Chondrocyte (in vitro differentiated cells): ENCODE measurements at places on chromosomes 12 and 14. TPM values are rescaled to one million over a fixed set of nuclear protein-coding genes. Genes with fewer than 3 reads are reported as not detected.

GRCh38 chr12:496736-497135, 37.0 kb downstream of the B4GALNT3 start:
- no peak overlapping the region for H3K27ac ChIP-seq
- H3K27me3 ChIP-seq = peaks cover 17% of the 10 kb centered on the region
- peaks cover 5% of the 10 kb centered on the region for H3K36me3 ChIP-seq
- no peak for DNase-seq
- H3K4me3 ChIP-seq = no peak overlapping the region
- no peaks in the 10 kb centered on the region for H3K4me1 ChIP-seq

DNA sequence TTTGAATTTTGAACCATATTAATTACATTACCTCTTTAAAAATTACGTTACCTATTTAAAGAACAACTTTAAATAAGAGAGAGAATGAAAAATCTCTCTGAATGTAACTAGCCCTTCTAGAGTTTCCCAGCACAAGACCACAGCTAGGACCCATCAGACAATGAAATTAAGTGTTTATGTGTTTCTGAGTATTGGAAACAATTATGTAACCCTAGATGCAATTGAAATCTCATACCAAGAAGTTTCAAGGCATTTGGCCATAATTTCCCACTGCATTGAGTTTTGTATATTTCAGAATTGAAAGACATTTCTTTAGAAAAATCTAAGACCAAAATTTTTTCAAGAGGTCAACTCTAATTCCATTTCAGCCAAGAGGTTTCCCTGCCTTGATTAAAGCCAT, 47.1 kb downstream of the SERPINA3 start:
- no peak overlapping the region for H3K4me3 ChIP-seq
- H3K36me3 ChIP-seq = no peaks in the 10 kb centered on the region
- no peak for DNase-seq
- H3K27ac ChIP-seq = no peak overlapping the region
- H3K4me1 ChIP-seq = peaks cover 2% of the 10 kb centered on the region
- H3K27me3 ChIP-seq = peaks cover 2% of the 10 kb centered on the region

DNA sequence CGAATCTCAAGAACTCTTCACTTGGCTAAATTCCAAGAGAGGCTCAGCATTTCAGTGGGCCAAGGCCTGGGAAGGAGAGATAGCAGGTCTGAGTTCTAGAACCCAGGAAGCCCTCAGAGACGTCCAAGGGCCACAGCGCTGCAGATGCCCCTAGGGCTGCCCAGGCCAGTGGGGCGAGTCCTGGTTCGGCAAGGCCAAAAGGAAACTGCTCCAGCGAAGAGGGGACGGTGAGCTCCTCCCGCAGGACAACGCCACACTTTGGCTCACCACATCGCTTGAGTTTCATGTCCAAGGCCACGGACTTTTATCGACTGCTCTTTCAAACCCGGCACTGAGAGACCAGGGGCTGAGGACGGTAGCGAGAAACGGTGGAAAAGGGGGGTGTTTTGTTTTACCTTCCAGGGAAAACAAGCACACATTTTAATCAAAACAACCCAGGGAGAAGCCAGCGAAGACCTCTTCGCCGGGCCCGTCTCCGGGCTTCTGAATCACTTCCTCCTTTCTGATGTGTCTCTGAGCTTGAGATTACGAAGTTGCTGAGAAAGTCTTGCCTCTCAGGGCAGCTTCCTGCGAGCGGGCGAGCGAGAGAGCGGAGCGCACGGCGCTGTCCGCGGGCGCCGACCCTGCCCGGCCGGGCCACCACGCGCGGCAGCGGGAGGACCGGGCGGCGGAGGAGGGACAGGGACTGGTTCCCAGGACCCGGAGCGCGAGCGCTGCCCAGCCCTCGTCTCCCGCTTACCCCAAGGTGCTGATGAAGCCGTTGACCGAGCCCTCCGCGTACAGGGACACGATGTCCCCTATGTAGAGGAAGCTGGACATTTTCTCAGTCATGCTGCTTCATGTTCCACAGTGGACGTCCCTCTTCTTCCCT, 808 bp downstream of the ITPR2 start:
- H3K27ac ChIP-seq = peak overlapping the region; percentile 100
- peak overlapping the region; percentile 98 for H3K4me3 ChIP-seq
- no peak for DNase-seq
- no peaks in the 10 kb centered on the region for H3K27me3 ChIP-seq
- H3K36me3 ChIP-seq = no peaks in the 10 kb centered on the region

GRCh38 chr12:62435303-62436163, 31.1 kb upstream of the MON2 start:
- no peaks in the 10 kb centered on the region for H3K36me3 ChIP-seq
- peaks cover 16% of the 10 kb centered on the region for H3K4me1 ChIP-seq
- peaks cover 29% of the 10 kb centered on the region for H3K27me3 ChIP-seq
- no peak overlapping the region for H3K27ac ChIP-seq

Gene PRIMA1
- total RNA-seq = not detected in 3 replicates

DNA sequence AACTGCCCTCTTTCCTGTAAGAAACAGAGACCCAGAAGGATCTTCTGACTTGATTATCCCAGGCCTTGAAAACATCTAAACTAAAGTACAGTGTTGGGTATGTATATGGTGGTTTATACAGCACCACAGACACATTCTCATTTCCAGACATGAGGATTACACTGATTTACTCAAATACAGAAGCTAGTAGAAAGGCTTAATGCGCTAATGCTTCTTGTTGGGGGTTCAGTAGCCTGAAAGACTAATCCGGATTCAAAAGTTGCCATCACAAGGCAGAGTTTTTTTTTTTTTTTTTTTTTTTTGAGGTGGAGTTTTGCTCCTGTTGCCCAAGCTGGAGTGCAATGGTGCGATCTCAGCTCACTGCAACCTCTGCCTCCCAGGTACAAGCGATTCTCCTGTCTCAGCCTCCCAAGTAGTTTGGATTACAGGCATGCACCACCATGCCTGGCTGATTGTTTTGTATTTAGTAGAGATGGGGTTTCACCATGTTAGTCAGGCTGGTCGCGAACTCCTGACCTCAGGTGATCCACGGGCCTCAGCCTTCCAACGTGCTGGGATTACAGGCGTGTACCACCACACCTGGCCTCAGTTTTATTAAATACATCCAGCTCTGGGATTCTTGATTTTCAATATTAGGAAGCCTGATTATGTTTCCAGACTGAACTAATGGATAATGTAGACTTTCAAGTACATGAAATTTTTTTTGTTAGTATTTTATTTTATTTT, 46.3 kb upstream of the HECTD1 start:
- no peaks in the 10 kb centered on the region for H3K36me3 ChIP-seq
- H3K4me1 ChIP-seq = no peaks in the 10 kb centered on the region
- no peak for DNase-seq
- no peak overlapping the region for H3K4me3 ChIP-seq

Gene LTBP2
- total RNA-seq = 210 to 446 TPM (median 215 TPM) in 3 replicates

Gene MANSC4
- total RNA-seq = not detected in 3 replicates

DNA sequence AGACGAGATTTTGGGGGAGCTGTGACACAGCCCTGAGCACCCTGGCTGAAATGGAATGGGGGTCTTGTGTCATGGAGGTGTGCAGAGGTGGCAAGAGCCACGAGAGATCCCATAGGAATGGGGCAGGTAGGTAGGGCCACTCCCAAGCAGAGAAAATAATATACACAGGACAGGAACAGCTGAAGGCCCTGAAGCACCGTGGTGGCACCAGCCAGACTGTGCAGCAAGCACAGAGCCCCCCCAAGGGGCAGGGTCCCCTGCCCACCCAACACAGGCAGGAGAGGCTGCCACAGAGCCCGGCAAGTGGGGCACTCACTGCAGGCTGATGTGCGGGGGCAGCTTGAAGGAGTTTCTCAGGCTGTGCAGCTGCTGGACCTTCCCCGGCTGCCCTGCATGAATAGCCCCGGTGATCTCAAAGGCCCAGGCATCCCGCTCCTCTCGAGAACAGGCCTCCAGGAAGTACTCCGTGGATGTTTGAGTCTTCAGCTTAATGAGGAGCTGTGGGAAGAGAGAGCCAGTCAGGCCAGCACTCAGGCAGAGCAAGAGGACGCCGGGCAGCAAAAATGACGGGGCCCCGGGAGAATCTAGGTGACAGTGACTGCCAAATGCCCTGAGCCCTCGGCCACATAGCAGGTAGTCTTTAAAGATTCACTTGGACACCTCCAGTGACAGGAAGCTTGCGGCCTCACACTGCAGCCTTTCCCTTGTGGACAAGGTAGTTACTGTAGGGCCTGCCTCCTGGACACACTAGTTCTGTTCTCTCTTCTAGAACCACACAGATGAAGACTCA, 16.7 kb downstream of the PLEK2 start:
- no peak overlapping the region for H3K4me3 ChIP-seq
- H3K36me3 ChIP-seq = no peaks in the 10 kb centered on the region
- DNase-seq = no peak
- no peak overlapping the region for H3K27ac ChIP-seq
- H3K27me3 ChIP-seq = no peaks in the 10 kb centered on the region

DNA sequence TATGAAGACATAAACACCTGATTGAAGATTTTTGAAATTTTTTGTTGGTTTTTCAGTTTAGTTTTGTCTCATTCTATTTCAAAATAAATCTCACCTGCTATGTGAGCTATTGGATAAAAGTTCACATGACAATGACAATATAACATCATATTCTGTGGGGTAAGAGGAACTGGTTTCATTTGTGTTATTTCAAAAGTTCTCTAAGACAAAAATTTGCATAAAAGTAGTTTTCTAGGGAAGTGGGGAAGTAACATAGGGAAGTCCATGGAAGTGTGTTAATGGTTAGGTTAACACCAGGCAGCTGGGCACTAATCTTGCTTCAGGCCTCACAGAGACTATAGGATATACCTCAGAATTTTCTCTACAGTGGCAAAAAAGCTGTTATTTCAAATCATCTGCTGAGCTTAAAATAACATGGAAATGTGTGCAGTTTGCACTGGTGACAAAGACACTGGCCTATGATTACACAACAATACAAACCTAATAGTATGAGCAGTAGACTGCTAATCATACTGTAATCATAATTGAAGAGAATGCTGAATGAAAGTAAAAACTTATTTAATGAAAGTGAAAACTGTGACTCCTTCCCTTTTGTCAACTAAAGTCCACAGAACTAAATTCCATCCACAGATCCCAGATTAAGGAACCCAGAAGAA, 710.6 kb upstream of the TMEM132C start:
- DNase-seq = no peak
- no peak overlapping the region for H3K4me3 ChIP-seq
- peak overlapping the region; percentile 38 for H3K27ac ChIP-seq
- peaks cover 17% of the 10 kb centered on the region for H3K4me1 ChIP-seq

DNA sequence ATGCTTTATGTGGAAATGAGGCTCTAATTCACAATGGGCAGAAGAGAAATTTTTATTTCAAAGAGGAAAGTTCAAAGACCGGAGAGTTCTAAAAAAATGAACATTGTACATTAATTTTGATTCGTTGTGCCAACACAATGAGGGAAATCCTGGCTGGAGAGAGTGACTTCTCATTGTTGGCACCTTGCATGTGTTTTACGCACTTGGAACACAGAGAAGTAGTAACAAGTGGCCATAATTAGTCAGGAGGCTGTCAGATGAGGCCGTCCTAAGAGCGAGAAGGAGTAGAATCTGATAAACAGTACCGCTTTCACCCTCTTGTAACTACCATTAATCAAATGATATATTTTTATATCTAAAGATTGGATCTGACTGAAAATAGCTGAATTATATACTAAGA, 6.9 kb downstream of the LMO3 start:
- no peaks in the 10 kb centered on the region for H3K36me3 ChIP-seq
- peaks cover 3% of the 10 kb centered on the region for H3K27me3 ChIP-seq
- no peak for DNase-seq
- H3K4me3 ChIP-seq = no peak overlapping the region

Gene FOXN4
- not detected in 3 replicates for total RNA-seq

Gene RTL1
- total RNA-seq = 0.02 TPM in 1 of 3 replicates, not detected in the others

Gene GXYLT1
- total RNA-seq = 9.8 to 12.6 TPM (median 11.6 TPM) in 3 replicates

DNA sequence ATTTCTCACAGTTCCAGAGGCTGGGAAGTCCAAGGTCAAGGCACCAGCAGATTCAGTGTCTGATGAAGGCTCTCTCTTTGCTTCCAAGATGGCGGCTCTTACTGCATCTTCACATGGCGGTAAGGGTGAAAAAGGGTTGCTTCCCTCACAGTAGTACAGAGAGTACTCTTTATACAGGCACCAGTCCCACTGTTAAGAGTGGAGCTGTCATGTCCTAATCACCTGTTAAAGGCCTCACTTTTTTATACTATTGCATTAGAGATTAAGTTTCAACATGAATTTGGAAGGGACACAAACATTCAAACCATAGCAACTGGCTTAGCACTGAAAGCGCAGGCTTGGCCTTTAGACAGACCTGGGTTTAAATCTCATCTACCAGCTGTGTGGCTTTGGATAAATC, 50.0 kb upstream of the TCL1A start:
- no peaks in the 10 kb centered on the region for H3K36me3 ChIP-seq
- peaks cover 26% of the 10 kb centered on the region for H3K27me3 ChIP-seq
- no peaks in the 10 kb centered on the region for H3K4me1 ChIP-seq
- H3K27ac ChIP-seq = no peak overlapping the region
- no peak for DNase-seq

GRCh38 chr12:85836197-85837090, at the start of gene RASSF9:
Gene RASSF9 (minus strand): TSS chr12:85836409. CDS start chr12:85836201, 208 bp downstream.
- peak within 1 kb of the TSS; percentile 63 for H3K4me3 ChIP-seq
- peaks cover 6% of the 10 kb centered on the region for H3K27me3 ChIP-seq
- peak within 1 kb of the TSS; percentile 32 for H3K27ac ChIP-seq
- no peak for DNase-seq
- no peaks in the 10 kb centered on the region for H3K36me3 ChIP-seq

- peak overlapping the region; percentile 100 for H3K27ac ChIP-seq
- no peak for DNase-seq
- no peaks in the 10 kb centered on the region for H3K27me3 ChIP-seq
- H3K4me1 ChIP-seq = peaks cover 47% of the 10 kb centered on the region
Observed at GRCh38 chr14:92039063-92039718, 668 bp downstream of the TRIP11 start.

- H3K27me3 ChIP-seq = no peaks in the 10 kb centered on the region
- no peaks in the 10 kb centered on the region for H3K36me3 ChIP-seq
- peak overlapping the region; percentile 49 for H3K27ac ChIP-seq
- H3K4me1 ChIP-seq = peaks cover 50% of the 10 kb centered on the region
- H3K4me3 ChIP-seq = no peak overlapping the region
- no peak for DNase-seq
Observed at GRCh38 chr12:1357171-1357570, 237.2 kb downstream of the FBXL14 start.

GRCh38 chr12:51323317-51323960, 535 bp downstream of the BIN2 start:
- H3K4me3 ChIP-seq = no peak overlapping the region
- DNase-seq = no peak
- no peaks in the 10 kb centered on the region for H3K27me3 ChIP-seq
- H3K27ac ChIP-seq = no peak overlapping the region

GRCh38 chr14:103188810-103189480, 65.7 kb downstream of the TNFAIP2 start:
- no peaks in the 10 kb centered on the region for H3K36me3 ChIP-seq
- peaks cover 8% of the 10 kb centered on the region for H3K4me1 ChIP-seq
- no peak overlapping the region for H3K27ac ChIP-seq
- peaks cover 24% of the 10 kb centered on the region for H3K27me3 ChIP-seq

- H3K4me3 ChIP-seq = no peak overlapping the region
- H3K4me1 ChIP-seq = no peaks in the 10 kb centered on the region
- H3K27me3 ChIP-seq = peaks cover 12% of the 10 kb centered on the region
- DNase-seq = no peak
Observed at GRCh38 chr14:38233218-38233617, 22.7 kb downstream of the CLEC14A start.

DNA sequence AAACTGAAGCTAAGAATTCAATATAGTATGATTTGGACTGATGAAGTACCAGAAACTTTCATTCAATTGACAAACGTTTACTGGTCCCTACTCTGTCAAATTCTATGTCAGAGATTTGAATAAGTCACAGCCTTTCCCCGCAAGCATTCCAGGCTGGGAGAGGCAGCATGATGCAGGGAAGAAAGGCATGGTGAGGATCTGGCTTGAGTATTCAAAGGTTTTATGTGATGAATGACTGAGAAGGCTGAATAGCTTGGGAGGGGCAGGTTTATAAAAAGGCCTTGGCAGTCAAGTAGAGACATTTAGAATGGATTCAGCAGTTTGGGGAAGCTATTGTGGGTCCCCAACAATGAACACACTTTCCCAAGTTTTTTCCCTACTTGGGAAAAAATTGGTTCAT, 431.8 kb downstream of the DPF3 start:
- no peak overlapping the region for H3K27ac ChIP-seq
- H3K4me3 ChIP-seq = no peak overlapping the region
- H3K36me3 ChIP-seq = peaks cover 3% of the 10 kb centered on the region
- no peak for DNase-seq
